ENCODE measurements at places on chromosomes 5 and 9.

- peak; percentile 70 for DNase-seq
These were observed 138.4 kb downstream of the LHFPL2 start for GRCh38 chr5:78509884-78510769.

DNA sequence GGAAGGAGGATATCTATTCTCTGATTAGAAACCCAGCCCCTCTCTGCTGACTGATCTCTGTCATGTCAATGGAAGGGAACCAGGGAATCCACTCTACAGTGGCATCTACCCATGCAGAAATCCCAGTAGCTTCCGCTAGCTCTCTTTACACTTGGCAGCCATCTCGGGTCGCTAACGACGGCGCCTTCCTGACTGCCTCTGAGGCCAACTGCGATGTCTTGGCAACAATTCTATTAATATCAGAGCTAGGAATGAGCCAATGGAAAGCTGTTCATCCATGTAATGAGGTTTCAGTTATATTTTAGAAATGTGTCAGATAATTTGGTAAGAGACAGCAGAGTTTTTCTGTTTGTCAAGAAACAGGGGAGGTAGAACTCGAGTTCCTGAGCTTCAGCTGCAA, 67.6 kb upstream of the ATP10B start:
- DNase-seq, result no peak

- DNase-seq, result no peak
These were observed 192.1 kb upstream of the ADAMTS16 start for GRCh38 chr5:4947893-4948536.

DNA sequence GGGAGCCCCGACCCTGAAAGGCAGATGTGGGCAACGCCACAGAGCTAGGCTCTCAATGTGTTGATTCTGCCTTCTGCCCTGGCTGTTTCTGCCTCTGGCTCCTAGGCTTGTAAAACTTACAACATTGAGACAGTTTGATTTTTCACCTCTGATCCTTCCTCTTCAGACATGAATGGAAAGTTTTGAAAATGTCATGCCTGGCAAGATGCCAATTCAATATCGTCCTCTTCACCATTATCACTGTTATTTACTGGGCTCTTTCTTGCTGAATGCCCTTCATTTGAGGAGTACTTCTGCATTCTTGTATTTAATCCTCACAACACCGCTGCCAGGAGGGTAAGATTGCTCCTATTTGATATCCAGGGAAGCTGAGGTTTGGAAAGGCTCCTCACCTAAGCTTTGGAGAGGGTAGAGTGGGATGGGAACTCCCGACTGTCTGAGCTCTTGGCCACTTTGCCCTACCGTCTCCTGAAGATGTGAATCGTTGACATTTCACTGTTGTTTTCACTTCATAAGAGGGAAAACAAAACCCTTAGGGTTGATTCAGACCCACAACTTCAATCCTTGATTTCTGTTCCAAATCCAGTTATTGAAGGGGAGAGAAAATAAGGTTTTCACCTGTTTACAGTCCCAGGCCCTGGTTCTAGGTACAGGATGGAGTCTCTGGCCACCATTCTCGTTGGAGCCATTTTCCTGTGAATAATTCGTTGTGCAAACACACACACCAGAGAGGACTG, 12.7 kb upstream of the FGF1 start:
- no peak for DNase-seq

GRCh38 chr9:84314306-84314705, 26.3 kb downstream of the SLC28A3 start:
- no peak for DNase-seq

- peak; percentile 72 for DNase-seq
These were observed 128.1 kb upstream of the SLIT3 start for GRCh38 chr5:169429044-169429443.

GRCh38 chr5:98872674-98873073, 56.1 kb downstream of the CHD1 start:
- DNase-seq, result no peak

- peak; percentile 35 for DNase-seq
These were observed 871 bp downstream of the TRIO start for GRCh38 chr5:14143841-14144585.

GRCh38 chr5:137092831-137093230, 406.3 kb downstream of the SPOCK1 start:
- no peak for DNase-seq

DNA sequence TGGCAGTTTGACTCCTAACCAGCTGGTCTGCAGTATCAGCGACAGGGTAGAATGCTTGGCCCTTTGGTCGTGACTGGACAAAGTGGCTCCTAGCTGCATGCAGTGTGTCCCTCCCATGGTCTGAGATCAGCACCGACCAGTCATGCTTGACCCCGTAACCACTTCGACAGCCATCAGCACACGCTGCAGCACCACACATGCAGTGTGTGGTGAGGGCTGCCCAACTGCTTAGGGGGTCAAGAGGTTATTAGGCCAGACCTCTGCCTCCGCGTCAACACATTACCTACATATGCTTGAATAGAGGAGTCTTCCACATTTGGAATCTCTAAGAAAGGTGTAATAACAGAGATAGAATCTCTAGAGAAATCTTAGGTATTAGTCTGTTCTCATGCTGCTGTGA, 139.1 kb downstream of the FSTL4 start:
- DNase-seq, result no peak

DNA sequence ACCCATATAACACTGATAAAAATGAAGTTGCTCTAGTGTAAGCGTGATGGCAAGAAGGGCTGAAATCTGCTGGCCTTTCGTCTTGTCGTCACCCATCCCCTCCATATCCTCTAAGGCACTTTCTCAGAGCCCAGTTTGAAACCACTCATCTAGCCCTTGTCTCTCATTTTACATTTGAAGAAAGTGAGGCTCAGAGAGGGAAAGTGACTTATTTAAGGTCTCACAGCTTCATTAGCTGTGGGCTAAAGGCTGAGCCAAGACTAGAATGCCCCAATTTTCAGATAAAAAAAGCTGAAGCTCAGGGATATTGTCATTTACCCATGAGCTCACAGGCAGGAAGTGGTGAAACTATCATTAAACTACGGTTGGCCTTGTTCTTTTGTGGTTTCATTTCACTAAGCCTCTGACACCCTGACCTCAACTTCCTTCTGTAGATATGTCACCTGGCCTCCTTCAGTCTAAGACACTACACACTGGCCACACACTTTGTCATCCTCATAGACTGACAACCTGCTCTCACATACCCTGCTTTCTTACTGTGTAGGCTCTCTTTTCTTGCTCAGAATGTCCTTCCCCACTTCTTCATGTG, 176.7 kb upstream of the DMAC1 start:
- DNase-seq, result no peak

DNA sequence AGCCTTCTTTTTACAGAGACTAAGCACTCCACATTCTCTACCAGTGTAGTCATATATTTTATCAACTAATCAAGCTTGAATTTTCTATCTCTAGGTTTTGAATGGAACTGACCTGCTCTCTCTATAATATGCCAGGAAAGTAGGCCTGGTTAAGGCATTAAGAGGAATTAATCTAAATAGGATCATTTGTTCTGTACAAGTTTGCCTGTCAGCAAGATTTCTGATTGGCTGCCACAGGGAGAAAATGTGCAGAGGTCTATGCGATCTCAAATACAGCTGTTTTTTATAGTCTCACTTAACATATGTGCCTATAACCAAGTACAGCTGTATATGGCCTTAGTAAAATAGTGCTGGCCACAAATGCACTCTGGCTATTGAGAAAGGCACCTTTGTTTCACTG, 418.8 kb downstream of the KDM4C start:
- DNase-seq, result no peak

DNA sequence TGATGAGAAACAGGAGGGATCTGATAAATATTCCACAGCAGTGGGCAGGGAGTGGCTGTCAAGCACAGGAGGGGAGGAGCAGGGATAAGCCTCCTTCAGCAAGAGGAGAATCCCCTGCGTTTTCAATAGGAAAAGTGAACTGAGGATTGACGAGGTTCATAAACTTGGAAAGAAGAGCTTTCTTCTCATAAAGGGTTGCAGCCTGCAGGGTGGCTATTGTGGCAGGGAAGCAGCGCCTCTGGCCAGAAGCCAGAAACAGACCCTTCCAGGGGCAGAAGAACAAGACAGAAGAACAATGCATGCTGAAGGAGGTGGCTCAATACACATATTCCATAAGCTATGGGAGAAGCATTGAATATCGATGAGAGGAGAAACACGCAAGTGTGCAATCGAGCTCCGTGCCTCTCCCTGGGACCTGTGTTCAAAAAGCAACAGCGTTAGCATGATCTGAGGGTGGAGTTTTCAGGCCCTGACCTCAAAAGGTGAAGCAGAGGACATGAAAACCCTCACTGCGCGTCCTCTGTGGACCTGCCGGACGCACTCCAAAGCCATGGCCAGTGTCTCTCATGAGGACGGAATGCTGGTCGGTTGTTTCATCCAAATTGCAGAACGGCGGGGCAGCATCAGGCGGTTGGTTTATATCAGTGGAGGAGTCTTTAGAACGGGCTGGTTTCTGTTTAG, 67.6 kb downstream of the ANKRD33B start:
- no peak for DNase-seq

- DNase-seq, result no peak
These were observed 9.9 kb downstream of the SLC25A25 start for GRCh38 chr9:128077847-128078503.
